Uterus (tissue), 4 donors: ENCODE measurements at places on chromosomes 6 and 20. TPM values are rescaled to one million over a fixed set of nuclear protein-coding genes. Genes with fewer than 3 reads are reported as not detected.

The TRIM38 gene
- 10.9 TPM for total RNA-seq

The TRIM10 gene
- total RNA-seq = not detected

The OR12D3 gene
- not detected for total RNA-seq

The ALDH8A1 gene
- 1.4 TPM for total RNA-seq

The C6orf89 gene
- total RNA-seq = 27.1 TPM

- DNase-seq = no peak
These were observed 75.9 kb downstream of the TAF4 start for GRCh38 chr20:61989741-61990140.

DNA sequence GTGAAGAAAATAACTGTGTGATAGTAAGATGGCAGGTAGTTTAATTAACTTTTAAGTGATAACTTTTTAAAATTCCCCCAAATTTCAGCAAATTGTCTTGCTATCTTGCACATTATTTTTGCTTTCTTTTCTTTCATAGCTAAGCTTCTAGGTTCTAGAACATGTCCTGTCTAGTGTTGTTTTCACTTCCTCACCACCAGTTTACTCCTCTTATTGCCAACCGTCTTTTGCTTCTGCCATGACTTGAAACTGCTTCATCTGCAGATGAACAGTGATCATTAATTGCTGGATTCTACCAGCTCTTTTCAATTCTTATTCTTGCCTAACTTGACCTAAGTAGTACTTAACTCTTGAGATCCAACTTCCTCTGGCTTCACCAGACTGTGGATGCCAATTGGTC lies 137.8 kb downstream of the CENPW start:
- DNase-seq = no peak

- DNase-seq = no peak
These were observed 40.3 kb upstream of the GFOD1 start for GRCh38 chr6:13527671-13528056.

DNA sequence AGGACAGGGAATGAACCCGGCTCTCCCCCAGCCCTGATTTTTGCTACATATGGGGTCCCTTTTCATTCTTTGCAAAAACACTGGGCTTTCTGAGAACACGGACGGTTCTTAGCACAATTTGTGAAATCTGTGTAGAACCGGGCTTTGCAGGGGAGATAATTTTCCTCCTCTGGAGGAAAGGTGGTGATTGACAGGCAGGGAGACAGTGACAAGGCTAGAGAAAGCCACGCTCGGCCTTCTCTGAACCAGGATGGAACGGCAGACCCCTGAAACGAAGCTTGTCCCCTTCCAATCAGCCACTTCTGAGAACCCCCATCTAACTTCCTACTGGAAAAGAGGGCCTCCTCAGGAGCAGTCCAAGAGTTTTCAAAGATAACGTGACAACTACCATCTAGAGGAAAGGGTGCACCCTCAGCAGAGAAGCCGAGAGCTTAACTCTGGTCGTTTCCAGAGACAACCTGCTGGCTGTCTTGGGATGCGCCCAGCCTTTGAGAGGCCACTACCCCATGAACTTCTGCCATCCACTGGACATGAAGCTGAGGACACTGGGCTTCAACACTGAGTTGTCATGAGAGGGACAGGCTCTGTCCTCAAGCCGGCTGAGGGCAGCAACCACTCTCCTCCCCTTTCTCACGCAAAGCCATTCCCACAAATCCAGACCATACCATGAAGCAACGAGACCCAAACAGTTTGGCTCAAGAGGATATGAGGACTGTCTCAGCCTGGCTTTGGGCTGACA lies 28.8 kb upstream of the ZBP1 start:
- no peak for DNase-seq

DNA sequence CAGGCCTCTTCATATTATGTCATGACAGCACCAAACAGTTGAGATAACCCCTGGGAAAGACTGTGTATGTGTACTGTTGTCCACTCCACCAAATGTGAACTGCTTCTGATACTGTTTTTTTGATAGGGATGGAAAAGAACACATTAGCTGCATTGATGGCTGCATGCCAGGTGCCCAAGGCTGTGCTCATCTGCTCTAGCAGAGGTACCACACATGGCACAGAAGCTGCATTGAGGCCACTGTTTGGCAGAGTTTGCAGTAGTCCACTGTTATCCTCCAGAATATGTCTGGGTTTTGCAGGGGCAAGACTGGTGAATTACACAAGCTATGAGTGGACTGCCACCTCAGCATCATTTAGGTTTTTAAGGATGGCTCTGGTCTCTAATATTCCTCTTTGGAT lies 28.2 kb upstream of the ELMO2 start:
- no peak for DNase-seq

DNA sequence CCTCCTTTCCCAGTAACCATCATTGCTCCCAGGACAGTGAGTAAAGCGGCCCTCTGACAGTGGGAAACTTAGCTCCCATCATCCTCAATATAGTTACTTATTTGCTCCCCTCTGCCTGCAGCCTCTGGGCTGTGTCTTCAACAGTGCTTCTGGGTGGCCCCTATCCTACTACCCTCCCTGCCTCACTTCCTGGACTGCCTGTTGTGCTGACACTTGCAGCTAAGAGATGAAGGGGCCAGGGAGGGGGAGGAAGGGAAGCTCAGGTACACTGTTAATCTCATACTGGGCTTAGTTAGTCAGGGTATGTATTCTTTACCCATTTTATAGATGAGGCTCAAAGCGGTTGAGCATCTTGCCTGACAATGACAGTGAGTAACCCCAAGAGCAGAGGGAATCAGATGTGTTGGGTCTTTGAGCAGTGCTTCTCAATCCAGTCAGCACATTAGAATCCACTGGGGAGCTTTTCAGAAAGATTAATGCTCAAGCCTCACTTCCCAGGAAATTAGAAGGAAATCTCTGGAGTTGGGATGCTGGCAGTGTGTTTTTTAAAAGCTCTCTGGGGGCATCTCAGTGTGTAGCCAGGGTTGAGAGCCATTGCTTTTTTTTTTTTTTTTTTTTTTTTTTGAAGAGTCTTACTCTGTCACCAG lies 27.1 kb upstream of the KCNK5 start:
- no peak for DNase-seq

GRCh38 chr20:47535088-47535487 lies 33.4 kb downstream of the NCOA3 start:
- no peak for DNase-seq

GRCh38 chr6:37126493-37126958 lies 43.4 kb upstream of the PIM1 start:
- DNase-seq = no peak

- no peak for DNase-seq
These were observed 105.6 kb upstream of the CLDN20 start for GRCh38 chr6:155158030-155158843.

- no peak for DNase-seq
These were observed 16.9 kb downstream of the NCOA6 start for GRCh38 chr20:34808583-34808982.

GRCh38 chr6:118174071-118174470 lies 267.0 kb downstream of the SLC35F1 start:
- no peak for DNase-seq
